ENCODE measurements at places on chromosomes 2 and 18.

DNA sequence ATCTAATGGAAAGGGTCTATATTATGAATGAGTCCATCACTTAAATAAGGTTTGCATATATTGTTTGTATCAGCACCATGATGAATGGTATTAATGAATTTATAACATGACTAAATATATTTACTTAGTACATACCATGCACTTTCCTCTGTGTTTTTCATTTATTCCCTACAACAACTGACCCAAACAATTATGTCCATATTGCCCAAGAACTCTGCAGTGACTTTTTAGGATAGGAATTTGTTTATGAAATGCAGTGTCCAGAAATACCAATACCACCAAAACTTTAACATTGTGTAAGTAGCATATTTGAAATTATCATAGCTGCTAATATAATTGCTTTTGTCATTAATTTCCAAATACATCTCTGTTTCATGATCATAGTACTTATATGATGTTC lies 119.7 kb downstream of the WDR7 start:
- DNase-seq = no peak

DNA sequence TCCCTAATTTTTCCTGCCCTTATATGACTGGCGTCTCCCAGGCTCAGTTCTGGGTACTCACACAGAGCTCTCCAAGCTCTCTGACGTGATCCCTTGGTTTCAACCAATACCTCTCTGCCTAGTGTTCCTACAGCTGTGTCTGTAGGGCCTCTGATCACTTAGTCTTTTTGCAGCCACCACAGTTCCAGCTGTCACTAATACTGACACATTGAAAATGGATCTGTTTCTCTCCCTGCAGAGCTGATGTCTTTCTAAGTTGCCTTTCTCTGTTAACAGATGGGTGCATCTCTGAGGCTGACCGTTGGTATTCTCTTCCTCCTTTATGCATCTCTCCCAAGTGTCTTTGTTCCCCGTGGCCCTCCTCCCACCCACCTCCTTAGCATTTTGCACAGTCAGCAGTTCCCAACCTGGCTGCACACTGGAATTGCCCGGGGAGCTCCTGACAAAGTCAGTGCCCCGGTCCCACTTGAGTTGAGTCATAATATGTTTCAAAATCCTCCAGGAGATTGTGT lies 62.5 kb downstream of the CERS6 start:
- DNase-seq = no peak

- DNase-seq = no peak
Observed at GRCh38 chr18:7084080-7085065, 33.2 kb downstream of the LAMA1 start.

- no peak for DNase-seq
Observed at GRCh38 chr2:61529944-61530735, 8.0 kb downstream of the XPO1 start.

- DNase-seq = no peak
Observed at GRCh38 chr18:77144451-77145118, 12.0 kb upstream of the MBP start.

DNA sequence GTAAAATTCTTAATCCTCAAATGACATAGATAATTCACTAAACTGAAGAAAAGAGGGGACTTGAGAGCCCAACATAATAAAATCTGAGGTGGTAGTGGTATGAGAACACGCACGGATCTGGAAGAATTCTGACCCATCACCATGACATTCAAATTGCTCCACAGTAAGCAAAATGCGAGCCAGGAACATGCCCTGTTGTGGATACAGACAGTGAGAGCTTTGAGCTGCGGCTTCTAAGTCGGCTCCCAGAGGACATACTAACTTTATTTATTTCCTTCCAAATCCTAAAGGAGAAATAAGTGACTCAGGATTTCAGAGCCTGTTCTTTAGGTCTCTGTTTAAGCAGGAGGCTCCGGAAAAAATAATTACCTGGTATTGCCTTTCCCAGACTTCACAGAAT lies 143.4 kb upstream of the SMAD7 start:
- no peak for DNase-seq

- no peak for DNase-seq
Observed at GRCh38 chr2:200787351-200788120, 24.2 kb upstream of the BZW1 start.

- no peak for DNase-seq
Observed at GRCh38 chr18:22296304-22296703, 121.4 kb downstream of the CTAGE1 start.

DNA sequence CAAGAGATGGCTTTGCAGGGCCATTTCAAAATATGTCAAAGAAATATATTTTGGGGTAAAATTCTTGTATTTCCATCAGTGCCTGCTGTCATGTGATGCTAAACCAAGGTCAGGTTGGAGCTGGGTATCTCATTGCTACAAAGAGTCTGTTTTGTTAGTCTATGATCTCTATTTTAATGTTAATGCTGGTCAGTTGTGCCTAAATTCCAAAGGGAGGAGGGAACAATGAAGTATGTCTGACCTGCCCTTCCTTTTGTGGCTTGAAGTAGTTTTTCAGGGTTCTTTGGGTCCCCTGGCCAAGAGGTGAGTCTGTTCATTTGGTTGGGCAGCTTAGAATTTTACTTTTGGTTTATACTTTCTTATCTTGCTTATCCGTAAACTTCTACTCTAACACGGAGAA lies 61.6 kb upstream of the DYNAP start:
- no peak for DNase-seq

DNA sequence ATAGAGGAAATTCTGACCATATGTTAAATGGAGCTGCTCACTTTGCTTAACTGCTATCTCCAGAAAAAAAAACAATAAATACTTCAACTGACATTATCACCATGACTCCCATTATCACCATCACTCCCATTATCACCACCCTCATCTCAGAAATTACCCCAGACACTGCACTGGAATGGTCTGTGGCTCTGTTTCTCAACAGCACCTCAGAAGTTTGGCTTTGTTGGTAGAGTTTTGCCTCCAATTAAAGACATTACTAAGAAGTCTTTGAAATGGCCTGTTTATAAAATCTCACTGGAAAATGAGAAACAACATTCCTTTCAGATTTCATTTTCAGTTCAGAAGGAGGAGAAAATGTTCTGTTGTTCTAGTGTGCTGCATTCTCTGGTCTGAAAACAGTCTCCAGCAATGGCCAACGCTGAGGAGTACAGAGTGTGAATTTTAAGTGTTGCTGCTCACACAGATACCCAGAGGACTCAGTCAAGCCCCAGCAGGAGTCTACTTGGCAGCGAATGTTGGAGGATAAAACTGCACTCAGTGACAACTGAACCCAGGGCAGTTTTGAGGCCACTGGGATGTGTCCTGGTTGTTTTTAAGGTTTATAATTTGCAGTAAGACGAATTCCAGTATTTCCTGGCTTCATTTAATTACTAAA lies 364.5 kb upstream of the CDH2 start:
- no peak for DNase-seq

GRCh38 chr2:86764661-86765309 lies 25.9 kb downstream of the CD8A start:
- no peak for DNase-seq

GRCh38 chr2:23360571-23361125 lies 24.3 kb upstream of the KLHL29 start:
- DNase-seq = no peak

GRCh38 chr18:4016391-4017049 lies 438.6 kb downstream of the DLGAP1 start:
- no peak for DNase-seq

- DNase-seq = no peak
Observed at GRCh38 chr2:144942516-144943256, 422.8 kb upstream of the ZEB2 start.

- DNase-seq = no peak
Observed at GRCh38 chr2:86073225-86073624, 32.5 kb downstream of the POLR1A start.

DNA sequence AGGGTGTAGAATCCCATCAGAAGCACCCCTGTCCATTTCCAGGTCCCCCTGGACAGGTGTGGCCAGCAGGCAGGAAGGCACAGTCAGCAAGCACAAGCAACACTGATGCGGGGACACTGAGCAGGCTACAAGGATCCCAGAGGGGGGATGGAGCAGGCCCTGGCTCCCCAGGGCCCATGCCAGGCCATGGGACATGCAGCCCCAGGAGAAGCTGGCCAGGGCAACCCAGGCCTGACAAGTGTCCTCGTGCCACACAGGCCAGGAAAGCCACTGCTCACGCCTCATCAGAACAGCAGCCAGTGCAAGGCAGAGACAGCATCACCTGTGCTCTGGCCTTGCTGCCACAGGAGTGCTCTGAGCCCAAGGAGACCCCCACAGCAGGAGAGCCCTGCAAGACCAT lies 14.1 kb upstream of the GPC1 start:
- no peak for DNase-seq

DNA sequence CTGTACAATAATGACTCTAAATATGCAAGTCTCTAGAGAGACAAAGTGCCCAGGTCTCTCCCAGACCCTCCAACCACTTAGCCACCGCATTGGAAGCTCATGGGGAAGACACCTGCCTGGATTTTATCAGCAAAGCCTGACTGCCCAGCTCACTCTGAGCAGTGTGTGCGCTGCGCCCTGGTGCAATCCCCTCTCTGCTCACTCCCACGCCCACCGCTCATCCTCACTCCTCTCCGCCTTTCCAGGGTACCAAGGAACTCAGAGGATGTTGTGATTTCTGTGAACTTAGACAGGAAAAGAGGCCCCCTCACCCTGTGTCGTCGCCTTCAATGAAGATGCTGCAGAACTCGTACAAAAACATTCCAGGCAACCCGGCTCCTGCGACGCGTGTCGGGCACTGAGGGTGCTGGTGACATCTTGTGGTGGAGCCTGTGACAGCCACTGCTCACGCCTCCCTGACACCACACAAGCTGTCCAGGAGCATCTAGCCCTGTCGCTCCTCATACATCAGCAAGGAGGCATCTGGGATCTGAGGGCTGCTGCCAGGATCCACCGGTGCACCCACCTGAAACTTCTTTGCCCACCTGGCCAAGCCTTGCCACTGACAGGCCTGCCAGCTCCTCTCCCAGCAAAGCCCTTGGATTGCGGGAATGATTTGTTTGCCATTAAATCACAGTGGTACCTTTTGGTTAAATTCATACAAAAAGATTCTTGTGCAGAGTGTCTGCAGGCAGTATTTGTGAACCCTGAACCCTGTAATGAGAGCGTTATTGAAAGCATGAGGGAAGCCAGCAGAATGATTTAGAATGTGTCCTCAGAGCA lies 220.4 kb downstream of the ZNF516 start:
- DNase-seq = no peak

DNA sequence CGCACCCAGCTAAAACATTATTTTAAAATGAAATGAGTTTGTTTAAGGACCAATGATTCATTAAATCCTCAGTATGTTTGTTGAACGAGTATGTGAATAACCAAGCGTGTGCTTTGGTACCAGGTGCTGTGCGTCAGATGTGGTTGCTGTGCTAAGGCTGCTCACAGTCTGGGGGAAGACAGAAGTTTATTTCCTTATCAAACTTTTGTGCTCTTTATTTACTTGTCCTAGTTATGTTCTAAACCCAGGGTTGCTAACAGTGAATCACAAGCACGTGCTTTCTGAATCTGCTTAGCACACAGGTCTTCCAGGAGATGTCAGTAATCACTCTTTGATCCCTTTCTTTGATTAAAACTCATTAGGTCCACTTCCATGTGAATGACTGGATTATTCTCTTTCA lies 37.0 kb downstream of the RAPGEF4 start:
- DNase-seq = no peak

DNA sequence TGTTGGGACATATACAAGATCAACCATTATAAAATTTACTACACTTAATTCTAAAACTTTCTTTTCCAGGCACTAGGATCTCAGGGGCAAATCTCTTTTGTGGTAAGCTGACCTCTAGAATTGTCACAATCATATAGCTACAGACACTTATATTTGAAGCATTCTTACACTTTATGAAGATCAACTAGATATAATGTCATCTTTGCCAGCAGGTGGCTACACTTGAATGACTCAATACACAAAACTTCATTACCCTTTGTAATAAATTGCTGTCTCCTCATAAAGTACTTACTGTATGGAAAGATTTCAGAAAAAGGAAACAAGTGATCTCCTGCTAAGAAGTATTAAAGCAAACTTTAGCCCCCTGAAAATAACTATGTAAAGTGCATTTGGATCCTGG lies 77.8 kb downstream of the RDH14 start:
- DNase-seq = no peak

- no peak for DNase-seq
Observed at GRCh38 chr18:40687399-40687798, 1267.6 kb upstream of the PIK3C3 start.

GRCh38 chr18:50654658-50655550 lies 95.0 kb downstream of the MAPK4 start:
- DNase-seq = no peak

DNA sequence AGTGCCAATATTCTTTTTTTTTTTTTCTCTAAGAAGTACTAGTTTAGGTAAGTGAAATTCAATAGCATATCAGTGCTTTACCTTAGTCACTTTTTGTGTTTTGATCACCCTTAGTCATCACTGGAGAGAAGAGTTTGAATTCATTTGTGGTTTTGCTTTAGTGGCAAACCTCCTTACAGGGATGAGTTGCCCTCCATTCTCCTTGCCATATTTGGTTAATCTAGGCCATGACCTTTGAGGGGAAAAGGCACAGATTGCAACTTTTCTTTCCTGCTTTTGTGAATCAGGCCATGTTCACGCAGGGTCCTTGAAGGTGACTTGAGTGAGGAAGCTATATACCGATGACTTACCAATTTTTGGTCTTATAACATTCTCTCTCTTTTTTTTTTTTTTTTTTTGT lies 34.4 kb downstream of the PLEKHA3 start:
- DNase-seq = no peak

DNA sequence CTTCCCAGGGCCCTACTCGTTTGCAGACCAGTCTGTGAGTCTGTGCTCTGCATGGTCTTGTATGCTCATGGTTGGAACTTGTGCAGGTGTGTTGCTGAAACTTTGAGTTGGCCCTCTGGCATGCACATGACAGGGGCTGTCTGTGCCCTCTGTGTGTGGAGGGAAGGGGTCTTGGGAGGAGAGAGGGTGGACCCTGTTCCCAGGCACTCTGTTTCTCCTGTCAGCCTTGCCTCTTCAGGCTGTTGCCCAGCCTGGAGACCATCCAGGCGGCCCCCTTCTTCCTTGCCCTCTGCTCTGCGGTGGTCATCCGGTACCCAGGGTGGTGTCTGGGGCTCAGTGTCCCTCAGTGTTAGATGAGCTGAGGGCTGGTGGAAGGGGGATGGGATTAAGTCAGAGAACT lies 39.5 kb downstream of the TET3 start:
- no peak for DNase-seq

DNA sequence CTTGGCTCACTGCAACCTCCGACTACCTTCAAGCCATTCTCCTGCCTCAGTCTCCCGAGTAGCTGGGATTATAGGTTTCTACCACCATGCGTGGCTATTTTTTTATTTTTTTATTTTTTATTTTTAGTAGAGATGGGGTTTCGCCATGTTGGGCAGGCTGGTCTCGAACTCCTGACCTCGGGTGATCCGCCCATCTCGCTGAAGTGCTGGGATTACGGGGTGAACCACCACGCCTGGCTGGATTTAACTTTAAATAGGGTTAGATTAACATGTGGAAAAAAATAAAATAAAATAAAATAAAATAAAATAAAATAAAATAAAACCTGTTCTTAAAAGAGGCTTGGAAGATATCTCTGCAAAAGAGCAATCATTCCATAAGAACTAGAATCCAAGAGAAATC lies 170.9 kb downstream of the XIRP2 start:
- DNase-seq = no peak
